Smooth muscle cell of the pulmonary artery (primary cell): ENCODE measurements at places on chromosomes 4 and X. TPM values are rescaled to one million over a fixed set of nuclear protein-coding genes. Genes with fewer than 3 reads are reported as not detected.

MAGEA9B gene
- total RNA-seq = not detected in 2 replicates

ATRX gene
- total RNA-seq = 65.3 and 97.3 TPM in 2 replicates

NAT8L gene
- total RNA-seq = 0.13 and 0.76 TPM in 2 replicates

CD99L2 gene
- 73.6 and 85.5 TPM in 2 replicates for total RNA-seq

TLR8 gene
- not detected in 2 replicates for total RNA-seq

FGF13 gene
- total RNA-seq = 0.13 and 0.86 TPM in 2 replicates

ZMAT1 gene
- 0.98 and 1.1 TPM in 2 replicates for total RNA-seq

IL13RA1 gene
- total RNA-seq = 68.8 and 74.0 TPM in 2 replicates

FAM90A26 gene
- not detected in 2 replicates for total RNA-seq

CTAG2 gene
- total RNA-seq = not detected in 2 replicates

MAGEA12 gene
- not detected in 2 replicates for total RNA-seq

ATP7A gene
- 17.8 and 22.1 TPM in 2 replicates for total RNA-seq

SOX3 gene
- total RNA-seq = not detected in 2 replicates

C4orf51 gene
- not detected in 2 replicates for total RNA-seq

DDX53 gene
- not detected in 2 replicates for total RNA-seq

GAB3 gene
- 2.7 and 5.4 TPM in 2 replicates for total RNA-seq

BMPR1B gene
- 0.53 and 0.72 TPM in 2 replicates for total RNA-seq

MAGEB17 gene
- total RNA-seq = not detected in 2 replicates

SLC6A14 gene
- not detected in 2 replicates for total RNA-seq

PPP3CA gene
- total RNA-seq = 51.9 and 71.9 TPM in 2 replicates
